EH (cell line): ENCODE measurements at places on chromosomes 7 and 10.
A peak's percentile ranks its signal among the peaks of the same experiment; 100 is the strongest.

GRCh38 chr10:123043409-123043925 lies 34.7 kb downstream of the ACADSB start:
- DNase-seq, result peak; percentile 68

DNA sequence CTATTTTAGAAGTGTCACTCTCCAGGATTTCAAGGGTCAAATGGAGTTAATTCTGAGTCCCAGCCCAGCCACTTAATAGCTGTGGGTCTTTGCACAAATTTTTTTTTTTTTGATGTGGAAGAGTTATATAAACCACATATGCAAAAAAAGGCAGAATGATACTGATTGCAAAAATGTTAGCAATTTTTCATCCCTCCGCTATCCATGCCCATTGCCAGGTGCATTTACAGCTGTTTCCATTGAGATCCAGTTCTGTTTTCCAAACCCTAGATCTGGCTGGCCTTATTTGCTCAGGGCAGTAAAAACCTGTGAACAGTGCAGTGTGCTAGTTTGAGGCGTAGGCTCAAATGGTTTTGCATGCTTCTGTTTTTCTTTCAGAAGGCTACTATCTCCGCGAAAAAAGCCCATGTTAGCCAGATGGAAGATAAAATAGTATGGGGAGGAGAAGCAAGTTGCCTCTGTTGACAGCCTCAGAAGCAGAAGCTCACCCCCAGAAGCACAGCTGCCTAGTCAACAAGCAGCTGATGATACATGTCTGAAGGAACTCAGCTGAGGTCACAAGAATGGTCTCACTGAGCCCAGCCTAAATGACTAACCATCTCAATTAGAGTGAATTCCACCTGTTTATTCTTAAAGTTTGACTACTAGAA lies 997 bp upstream of the ZNF138 start:
- DNase-seq, result no peak

- no peak for DNase-seq
These were observed 32.0 kb upstream of the STRIP2 start for GRCh38 chr7:129401967-129402860.

DNA sequence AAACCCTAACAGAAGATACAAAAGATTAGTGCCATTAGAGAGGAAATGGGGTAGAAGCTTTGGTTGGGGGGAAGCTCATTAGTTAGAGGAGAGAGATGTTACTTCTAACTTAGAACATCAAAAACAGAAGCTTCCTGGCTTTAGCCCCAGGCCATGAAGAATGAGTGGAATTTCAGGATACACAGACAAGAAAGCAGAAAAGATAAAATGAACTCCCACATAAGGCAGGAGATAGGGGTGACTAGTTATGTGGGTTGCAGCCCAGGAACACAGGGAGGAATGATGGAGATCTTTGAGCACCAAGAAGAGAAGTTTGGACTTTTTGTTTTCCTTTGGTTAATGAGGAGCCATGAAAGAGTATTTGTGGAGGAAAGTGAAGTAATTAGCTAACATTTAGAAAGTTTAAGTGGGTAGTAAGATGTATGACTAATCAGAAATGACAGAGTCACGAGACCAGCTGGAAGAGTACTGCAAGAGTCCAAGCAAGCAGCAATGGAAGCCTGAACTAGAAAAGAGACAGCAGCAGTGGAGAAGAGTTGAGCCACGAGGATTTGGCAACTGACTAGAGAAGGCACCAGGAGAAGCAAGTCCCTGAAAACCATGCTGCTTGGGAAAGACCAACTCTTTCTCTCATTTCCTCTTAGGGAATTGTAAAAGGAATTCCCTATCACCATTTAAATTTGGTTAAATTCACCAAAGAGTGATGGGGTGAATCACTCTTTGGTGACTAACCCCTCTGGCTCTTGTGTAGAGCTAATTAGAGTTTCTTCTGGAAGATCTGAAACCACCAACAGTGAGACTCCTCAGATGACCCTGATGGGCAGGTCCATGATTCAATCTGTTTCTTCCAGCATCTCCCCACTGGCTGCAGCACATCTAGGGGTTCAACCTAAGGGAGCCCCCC lies 131.9 kb downstream of the KCNMA1 start:
- peak; percentile 98 for DNase-seq

GRCh38 chr7:91034459-91035368 lies 229.5 kb upstream of the FZD1 start:
- peak; percentile 63 for DNase-seq

GRCh38 chr7:44789990-44790389 lies 6.5 kb upstream of the PPIA start:
- DNase-seq, result no peak

DNA sequence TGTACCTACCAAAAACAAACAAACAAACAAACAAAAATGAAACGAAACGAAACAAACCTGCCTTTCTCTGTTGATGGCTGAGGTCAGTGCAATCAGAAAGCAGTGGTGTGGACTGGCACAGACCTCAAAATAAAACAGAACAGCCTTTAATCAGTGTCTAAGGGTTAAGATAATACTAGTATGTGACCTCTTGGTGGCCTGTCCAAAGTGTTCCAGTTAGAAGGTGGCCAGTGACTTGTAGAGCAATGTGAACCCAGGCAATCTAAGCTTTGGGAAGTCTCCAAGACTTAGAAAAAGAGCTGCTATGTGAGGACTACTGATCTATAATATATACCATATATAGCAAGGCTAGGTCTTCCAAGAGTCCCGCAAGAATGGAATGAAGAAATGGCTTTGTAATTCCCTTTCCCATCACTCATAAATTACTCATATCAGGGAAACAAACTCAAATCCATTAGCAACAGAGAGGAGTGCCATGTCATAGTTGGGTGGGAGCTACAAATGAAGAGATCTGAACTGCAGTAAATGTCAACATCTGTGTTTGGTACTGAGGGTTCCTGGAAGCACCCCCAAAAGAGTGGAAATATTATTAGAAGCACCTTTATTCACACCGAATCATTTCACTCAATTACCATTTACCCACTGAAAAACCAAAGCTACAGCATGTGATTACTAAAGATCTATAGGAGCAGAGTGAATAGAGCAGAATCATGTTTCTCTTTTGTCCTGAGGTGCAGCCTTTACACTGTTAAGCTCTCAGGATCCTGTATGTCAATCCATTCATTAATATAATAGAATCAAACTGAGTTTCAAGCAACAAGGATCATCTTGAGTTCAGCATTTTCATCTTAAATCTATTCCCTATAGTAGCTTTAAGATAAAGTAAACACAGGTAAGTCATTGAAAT lies 28.0 kb downstream of the ABLIM1 start:
- DNase-seq, result peak; percentile 58

DNA sequence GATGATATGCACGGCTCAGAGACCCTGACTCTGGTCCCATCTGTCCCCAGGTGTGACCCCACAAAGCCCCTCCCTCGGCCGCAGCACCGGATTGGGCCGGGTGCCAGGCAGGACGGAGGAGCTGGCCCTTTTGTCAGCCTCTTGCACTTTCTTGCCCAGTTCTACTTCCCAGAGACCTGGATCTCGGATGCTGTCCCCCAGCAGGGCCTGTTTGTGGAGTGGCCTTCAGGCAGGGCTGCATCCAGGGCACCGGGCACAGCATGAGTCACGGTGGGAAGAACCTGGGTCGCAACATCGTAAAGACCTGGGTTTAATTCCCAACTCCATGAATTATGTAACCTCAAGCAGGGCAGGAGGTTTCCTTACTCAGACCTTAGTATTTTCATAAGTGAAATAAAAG lies 158.4 kb upstream of the SH2B2 start:
- no peak for DNase-seq

- peak; percentile 87 for DNase-seq
These were observed 3.6 kb downstream of the HOXA13 start for GRCh38 chr7:27196287-27196767.

DNA sequence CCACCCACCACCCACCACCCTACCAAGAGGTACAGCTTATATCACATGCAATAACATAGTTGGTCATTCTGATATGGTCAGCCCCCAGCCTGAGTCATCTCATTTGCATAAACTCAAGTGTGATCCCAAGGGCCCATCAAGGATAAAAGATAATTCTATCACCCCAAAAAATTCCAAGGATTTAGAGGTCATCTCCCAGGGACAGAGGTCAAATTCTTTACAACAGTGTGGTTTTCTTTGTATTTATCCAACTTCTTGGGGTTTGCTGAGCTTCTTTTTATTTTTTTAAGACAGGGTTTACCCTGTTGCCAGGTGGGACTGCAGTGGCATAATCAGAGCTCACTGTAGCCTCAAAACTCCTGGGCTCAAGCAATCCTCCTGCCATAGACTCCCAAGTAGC lies 9.4 kb upstream of the GTPBP10 start:
- peak; percentile 42 for DNase-seq

GRCh38 chr10:80414142-80414895 lies 6.0 kb downstream of the PRXL2A start:
- DNase-seq, result no peak

- no peak for DNase-seq
These were observed 362.5 kb downstream of the GPR37 start for GRCh38 chr7:124403112-124403511.

DNA sequence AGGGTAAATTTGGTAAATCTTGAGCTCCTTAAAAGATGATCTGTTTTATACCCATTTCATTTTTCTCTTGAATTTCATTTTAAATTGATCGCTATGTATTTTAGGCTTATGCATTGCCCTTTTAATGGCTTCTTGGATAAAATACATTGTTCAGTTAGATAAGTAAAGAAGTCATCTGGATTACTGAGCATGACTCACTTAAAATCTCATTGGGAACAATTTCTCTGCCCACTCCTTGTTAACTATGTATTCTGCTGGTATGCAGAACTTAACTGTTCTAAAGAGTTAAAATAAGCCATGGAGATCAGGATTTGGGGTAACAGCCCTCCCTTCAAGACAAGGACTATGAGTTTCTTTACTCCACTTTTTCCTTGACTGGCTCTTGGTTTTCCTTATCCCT lies 134.2 kb downstream of the SND1 start:
- DNase-seq, result peak; percentile 45

DNA sequence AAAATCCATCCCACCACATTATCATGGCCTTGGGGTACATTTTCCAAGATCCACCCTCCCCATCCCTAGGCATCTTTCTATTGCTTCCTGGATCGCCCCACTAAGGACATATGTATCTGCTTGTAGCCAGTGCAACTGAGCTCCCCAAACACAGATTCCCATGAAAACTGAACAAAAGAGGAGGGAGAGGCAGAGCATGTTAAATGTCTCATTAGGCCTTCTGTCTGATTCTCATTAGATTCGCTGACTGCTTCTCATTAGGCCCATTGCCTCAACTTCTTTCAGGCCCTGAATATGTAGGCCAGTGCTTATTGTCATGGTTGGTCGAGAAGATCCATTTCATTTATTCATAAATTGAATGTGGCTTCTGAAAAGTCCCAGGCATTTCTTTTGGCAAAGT lies 698.9 kb downstream of the INHBA start:
- DNase-seq, result no peak

DNA sequence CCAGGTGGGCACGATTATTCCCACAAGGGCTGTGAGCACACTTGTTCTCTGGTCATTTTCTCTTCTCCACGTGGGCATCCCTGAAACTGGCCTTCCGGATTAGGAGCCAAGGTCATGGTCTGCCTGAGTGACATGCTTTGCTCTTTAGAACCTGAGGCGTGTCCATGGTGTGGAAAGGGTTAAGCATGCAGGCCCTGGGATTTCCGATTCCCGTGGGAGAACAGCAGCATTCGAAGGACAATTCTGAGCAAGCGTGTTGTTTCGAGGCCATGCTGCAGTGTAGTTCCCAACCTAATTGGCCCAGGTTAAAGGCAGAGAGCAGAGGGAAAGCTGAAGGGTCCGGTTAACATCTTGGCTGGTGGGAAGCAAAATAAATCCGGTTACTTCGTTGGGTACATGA lies 245.9 kb downstream of the SKAP2 start:
- no peak for DNase-seq

DNA sequence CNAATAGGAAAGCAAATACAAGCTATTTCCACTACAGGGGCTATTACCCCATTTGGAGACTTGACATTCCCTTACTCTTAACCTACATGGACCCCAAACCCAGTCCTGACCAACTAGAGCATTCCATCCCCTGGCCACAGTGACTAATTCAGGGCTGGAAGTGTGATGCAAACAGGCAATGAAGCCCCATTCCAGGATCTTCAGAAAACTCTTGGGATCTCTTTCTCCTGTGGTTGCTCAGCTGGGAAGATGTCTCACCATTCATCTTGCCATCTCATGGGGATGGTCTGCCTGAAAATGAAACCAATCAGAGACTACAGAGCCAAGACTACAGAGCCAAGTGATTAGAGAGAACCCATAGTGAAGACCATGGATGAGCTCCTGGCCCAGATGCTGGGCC lies 206.2 kb downstream of the ZNF365 start:
- peak; percentile 78 for DNase-seq

- DNase-seq, result peak; percentile 84
These were observed 42.6 kb upstream of the CC2D2B start for GRCh38 chr10:95864906-95865813.

GRCh38 chr10:58373442-58373827 lies 11.8 kb upstream of the TFAM start:
- DNase-seq, result no peak

GRCh38 chr7:64874114-64874513 lies 29.0 kb upstream of the ZNF273 start:
- DNase-seq, result no peak

GRCh38 chr7:365593-365992 lies 75.6 kb downstream of the FOXL3 start:
- no peak for DNase-seq

GRCh38 chr7:66859794-66860645 lies 61.0 kb upstream of the TMEM248 start:
- DNase-seq, result no peak

- DNase-seq, result no peak
These were observed 15.1 kb downstream of the SNX10 start for GRCh38 chr7:26306790-26307189.

- no peak for DNase-seq
These were observed 129.2 kb downstream of the GNAI1 start for GRCh38 chr7:80263821-80264220.

- DNase-seq, result peak; percentile 92
These were observed 57.4 kb downstream of the CAV1 start for GRCh38 chr7:116582164-116582732.

- DNase-seq, result no peak
These were observed 78.8 kb upstream of the ANKRD1 start for GRCh38 chr10:90999512-91000172.

GRCh38 chr10:6920072-6921019 lies 340.3 kb upstream of the PRKCQ start:
- peak; percentile 54 for DNase-seq

- DNase-seq, result no peak
These were observed 101.3 kb downstream of the COL28A1 start for GRCh38 chr7:7434329-7434728.

GRCh38 chr7:44608916-44609648 lies 2.7 kb downstream of the OGDH start:
- DNase-seq, result peak; percentile 84

DNA sequence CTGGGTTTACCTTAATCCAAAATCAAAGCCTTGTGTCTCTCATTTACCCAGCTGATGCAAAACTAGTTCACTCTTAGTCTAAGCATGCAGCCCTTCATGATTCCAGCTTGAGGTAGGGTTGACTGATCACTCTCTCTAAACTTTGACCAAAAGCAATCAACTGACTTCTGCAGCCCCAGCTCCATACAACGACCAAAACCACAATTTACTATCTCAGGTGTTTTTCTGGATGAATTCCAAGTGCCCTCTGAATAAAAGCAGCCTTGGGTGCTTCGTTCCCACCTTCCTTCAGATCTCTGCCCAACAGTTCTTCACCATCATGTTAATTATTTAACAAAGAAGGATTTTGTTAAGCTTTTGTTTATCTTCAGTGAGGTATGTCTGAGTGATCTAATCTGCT lies 62.6 kb downstream of the CCDC6 start:
- DNase-seq, result no peak
